ENCODE measurements at places on chromosomes 7 and 10.

DNA sequence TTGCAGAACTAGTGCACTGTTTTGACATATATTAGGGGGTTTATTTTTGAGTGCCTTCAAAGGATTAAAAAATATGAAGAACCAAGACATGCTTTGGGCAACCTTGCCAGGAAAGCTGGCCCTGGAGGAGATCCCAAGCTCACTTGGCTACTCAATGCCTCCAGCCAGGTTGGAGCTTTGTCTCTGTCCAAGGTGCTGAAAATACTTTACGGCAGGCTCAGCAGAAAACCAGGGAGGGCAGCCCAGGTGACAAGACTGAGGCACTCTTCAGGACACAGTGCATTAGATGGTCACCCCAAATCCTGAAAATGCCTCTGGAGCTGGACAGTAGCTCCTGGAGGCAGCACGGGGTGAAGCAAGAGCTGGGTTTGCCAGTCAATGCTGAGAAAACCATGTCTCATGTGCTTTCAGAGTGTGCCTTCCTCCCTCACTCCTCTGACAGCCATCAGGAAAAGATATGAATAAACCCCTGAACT is 5.8 kb upstream of the KCNH2 start:
- DNase-seq = no peak

DNA sequence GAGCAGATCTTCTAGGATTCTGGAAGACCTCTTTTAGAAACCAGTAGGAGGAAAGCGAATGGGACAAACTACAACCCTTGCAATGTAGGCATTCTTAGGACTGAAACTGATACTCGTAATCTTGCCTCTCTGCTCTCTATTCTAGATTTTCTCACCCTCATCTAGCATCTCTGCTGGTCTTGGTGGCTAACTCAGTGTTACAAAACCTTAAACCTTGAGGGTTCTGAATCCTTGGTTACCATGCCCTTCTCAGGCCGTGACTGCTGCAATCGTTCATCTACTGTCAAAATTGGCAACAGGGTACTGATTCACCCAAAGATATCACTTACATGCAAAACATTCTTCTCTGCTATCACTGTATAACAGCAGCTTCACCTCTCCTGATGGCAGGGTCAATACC is 55.2 kb downstream of the SAMD9 start:
- no peak for DNase-seq

DNA sequence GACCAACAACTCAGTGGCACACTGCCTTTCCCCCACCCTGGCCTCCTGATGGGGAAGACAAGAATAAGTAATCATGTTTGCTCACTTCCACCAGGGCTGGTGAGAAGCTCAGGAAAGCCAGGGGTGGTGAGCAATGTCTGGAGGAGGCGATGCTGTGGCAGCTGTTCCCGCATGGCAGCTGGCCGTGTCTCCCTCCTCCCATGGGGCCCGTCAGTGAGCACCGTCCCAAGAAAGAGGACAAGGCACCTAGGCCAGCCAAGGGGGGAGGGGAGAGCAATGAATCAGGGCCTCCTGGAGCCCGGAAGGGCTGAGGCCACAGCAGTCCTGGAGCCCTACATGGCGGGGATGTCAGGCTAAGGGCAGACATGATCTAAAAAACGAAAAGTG is 69.2 kb upstream of the INSIG1 start:
- DNase-seq = no peak

DNA sequence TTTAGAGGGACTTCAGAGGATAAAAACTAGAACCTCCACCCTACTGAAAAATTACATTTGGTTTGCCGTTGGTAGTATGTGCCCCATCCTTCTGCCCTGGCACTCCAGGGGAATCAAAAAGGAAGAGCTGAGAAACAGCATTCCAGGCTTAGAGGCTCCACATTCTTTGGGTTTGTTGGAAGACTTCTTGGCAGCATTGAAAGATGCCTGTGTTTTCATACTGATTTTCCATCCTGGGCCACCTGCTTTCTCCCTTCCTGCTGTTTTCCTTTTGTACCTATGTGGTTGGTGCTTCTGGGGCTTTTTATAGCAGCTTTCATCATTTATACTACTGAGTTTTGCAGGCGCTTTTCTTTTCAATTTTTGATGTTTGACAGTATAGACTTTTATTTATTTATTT is 61.7 kb downstream of the AUTS2 start:
- DNase-seq = no peak

DNA sequence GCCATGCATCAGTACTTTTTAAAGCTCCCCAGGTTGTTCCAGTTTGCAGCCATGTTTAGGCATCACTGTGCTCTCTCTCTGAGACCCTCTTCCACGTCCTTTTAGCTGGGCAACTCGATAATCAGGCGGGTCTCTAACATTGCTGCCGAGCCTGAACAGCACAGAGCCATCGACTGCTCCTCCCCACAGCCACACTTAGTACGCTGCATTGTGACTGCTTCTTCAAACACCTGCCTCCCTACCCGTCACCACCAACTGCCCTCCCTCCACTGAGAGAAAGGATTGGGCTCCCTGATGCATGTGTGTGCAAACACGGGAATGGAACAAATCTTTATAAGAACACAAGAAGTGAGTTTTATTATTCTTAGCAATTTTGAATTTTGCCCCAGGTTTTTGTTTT is 11.4 kb upstream of the TACR2 start:
- no peak for DNase-seq

- no peak for DNase-seq
Measured at GRCh38 chr7:159167139-159167538, 22.5 kb upstream of the VIPR2 start.

DNA sequence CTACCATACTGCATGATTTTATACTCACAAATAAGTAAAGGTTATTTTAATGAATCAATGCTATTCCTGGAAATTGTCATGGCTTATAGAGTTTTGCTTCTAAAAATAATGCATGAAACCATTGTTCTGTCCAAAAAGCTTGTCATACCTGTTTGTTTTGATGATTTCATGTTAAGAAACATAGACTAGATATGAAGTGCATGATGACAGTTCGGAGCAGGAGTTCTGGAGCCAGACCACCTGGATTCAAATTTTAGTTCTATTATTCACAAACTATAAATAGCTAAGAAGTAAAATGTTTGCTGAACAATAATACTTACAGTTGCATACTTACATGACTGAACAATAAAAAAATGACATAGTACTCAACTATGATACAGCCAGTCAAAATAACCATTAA is 107.0 kb upstream of the AKR1E2 start:
- DNase-seq = no peak

- no peak for DNase-seq
Measured at GRCh38 chr7:106887421-106887820, 22.3 kb downstream of the PIK3CG start.

DNA sequence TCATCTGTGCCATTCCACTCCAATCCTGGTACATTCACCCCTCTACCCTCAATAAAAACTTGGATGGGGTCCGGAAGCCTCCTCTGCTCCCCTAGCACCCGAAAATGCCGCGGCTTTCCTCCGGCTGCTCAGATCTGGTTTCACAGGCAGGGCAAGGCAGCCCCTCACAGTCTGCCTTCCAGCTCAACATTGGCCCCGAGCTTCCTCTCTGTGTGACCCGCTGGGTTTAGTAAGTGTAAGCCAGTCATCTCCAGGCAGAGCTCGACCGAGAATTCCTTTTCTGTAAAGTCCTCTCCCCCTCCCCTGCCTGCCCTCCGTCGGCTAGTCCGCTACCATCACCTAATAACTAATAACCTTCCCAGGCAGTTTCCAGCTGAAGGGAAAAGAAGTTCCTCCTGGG is 3.4 kb downstream of the INHBA start:
- peak; percentile 19 for DNase-seq

DNA sequence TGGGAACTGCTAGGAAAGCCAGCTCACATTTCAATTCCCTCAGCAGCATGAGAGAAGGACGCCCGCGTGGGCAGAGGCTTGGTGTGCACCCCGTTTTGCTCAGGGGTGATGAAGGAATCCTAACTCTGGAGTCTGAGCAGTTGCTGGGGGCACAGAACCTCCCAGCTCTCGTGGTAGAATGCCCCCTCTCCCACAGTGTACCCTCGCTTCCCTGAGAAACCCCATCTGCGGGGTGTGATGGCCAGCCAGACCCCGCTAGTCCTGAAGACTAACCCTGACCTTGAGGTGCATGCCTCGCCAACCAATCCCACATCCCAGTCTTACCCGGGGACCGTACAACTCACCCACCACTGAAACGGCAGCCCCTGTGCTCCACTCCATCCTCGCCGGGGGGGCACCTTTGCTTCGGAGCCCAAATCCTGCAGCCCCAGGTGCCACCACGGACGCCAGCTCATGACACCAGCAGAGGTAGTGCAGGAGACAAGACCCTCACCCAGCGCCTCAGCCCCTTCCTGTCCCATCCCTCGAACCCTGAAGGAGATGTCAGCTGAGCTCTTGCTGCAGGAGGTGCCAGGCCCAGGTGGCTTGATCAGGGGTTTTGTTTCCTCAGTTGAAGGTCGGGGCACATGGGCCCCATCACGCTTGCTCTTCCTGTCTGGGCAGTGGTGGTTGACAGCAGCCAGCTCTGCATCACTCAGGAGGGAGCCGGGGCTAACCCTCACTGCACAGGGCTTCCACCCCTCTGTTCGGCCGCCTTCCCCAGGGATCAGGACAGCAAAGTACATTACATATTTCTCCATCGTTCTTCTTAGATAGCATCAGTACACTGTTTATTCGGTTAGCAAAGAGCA is 236.5 kb downstream of the MGMT start:
- no peak for DNase-seq

DNA sequence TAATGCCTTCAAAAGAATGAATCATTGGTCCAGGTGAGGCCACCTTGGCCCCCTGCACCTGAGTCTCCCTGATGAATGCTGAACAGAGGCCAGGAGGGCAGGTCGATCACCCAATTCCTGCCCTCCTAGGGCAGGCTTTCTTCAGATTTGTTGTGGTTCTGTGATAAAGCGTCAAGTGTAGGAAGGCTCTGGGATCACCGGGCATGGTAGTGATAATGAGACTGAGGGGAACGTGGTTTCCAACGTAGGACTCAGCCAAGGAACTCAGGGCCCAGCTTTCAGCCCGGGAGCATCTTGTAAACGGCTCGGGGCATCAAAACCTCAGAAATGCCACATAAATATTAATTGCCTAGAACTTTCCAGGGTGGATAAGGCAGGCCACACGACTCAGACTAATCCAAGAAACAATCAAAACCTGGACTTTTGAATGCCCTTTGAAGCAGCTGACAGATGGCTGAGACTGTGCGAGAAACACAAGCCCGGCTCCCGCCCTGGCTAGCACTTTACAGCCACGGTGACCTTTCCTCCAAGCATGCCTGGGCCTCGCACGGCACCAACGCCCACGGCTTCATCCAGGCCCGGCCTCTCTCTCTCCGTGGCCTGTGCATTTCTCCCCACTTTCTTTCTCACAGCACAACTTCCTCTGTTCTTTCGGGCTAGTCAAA is 239.3 kb upstream of the GRB10 start:
- no peak for DNase-seq

DNA sequence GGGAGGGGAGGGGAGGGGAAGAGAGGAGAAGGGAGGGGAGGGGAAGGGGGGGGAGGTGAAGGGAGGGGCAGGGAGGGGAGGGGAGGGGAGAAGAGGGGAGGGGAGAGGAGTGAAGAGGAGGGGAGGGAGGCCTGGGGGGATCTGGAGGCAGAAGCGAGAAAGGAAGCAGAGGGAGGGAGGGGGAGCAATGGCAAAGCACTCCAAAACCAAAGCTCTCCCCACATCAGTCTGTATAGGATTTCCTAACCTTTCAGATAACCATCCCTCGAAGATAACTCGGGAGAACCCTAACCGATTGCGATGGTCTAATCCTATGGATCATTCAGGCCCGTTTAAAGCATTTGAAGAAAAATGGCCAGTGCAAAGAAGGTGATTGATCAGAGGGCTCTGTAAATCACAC is 19.0 kb downstream of the EBF3 start:
- no peak for DNase-seq

GRCh38 chr7:22715969-22716368 is 11.0 kb upstream of the IL6 start:
- no peak for DNase-seq

GRCh38 chr7:28954471-28954870 is 3.7 kb downstream of the TRIL start:
- no peak for DNase-seq

- no peak for DNase-seq
Measured at GRCh38 chr7:153581419-153581818, 470.8 kb upstream of the DPP6 start.

DNA sequence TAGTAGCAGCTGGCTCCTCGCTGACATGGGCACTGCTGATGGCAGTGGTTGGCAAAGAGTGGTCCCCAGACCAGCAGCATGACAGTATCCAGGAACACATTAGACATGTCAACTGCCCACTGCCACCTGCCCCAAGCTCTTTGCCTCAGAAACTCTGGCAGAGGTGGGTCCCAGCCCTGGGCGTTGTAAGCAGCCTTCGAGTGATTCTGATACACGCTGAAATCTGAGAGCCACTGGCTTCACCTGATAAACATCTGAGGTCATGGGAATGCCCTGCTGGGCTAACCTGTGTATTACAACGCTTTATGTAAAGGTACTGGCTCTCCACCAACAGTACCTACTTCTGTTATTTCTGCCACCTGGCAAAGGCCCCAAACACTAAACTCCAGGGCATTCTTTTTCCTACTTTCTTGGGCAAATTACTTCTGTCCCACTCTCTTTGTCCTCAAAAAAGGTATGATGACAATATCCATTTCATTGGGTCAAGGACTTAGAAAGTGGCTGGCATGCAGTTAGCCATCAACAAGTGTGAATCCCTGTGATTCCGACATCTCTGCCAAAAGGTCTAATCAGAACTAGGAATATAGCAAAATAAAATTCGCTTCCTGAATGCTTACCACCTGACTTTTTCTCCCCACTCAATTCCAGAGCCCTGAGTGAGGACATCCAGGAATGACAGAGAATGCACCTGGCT is 9.2 kb downstream of the SGMS1 start:
- DNase-seq = peak; percentile 58
